ENCODE measurements at places on chromosomes 12 and 14.
A peak's percentile ranks its signal among the peaks of the same experiment; 100 is the strongest.

GRCh38 chr14:106347890-106348755, 821.7 kb downstream of the TMEM121 start:
- DNase-seq: no peak

DNA sequence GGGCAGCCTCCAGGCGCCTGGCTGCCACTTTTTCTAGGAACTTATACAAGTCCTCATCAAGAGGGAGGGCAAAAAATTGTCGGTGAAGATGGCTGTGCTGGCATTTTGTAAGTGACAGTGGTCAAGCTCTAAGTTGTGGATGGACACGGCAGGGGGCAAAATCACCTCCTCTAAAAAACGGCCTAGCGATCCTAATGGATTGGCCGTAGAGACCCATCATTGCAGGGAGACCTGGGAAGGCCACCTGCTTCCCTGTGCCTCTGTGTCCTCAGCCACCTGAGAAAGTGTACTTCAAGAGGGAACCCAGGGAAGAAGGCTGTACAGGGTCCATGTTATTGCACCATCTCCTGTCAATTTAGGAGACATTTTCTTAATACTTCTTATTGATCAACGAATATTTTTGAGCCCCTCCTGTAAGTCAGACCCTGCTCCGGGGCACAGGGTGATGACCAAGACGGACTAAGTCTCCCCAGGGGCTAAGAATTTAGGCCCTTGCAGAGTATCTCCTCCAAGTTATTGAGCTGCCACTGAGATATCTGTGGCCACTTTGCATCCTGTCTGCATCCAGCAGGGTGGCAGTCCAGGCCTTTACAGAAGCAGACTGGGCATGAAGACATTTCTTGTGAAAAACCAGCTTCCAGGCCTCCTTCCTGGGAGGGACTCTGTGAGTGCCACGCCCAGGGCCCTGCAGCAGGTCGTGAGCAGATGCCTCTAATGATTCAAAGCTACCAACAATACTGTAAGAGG, 40.5 kb downstream of the PSMA6 start:
- DNase-seq: peak; percentile 18

GRCh38 chr12:100145643-100146042, 3.0 kb upstream of the BLTP3B start:
- no peak for DNase-seq

- no peak for DNase-seq
These were observed 176.3 kb upstream of the ATP2B1 start for GRCh38 chr12:89884952-89885351.

- DNase-seq: no peak
These were observed 28.2 kb downstream of the CDK17 start for GRCh38 chr12:96371790-96372699.

GRCh38 chr12:75812271-75813018, 219.1 kb downstream of the PHLDA1 start:
- DNase-seq: no peak

- DNase-seq: no peak
These were observed 90.4 kb downstream of the SRGAP1 start for GRCh38 chr12:63934936-63935335.

- no peak for DNase-seq
These were observed 9.5 kb downstream of the VASH1 start for GRCh38 chr14:76770521-76771436.

DNA sequence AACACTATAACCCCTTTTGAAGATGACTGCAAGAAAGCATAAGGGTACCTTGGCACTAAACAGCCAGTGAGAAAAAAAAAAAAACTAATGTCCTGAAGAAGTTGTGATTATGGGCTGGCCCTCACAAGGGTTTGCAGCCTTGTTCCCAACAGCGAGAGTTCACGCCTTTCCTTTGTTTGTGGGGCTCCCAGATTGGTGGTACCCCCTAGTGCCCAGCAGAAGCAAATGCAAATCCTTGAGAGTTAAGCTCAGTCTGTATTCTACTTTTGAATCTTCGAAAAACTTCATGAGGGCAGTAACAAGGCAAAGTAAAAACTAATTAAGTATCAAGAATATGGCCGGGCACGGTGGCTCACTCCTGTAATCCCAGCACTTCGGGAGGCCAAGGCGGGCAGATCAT, 238.9 kb upstream of the LMO3 start:
- no peak for DNase-seq

GRCh38 chr14:102646615-102647014, 54.2 kb downstream of the RCOR1 start:
- DNase-seq: no peak

GRCh38 chr12:11959117-11959823, 111.5 kb upstream of the BCL2L14 start:
- DNase-seq: no peak

DNA sequence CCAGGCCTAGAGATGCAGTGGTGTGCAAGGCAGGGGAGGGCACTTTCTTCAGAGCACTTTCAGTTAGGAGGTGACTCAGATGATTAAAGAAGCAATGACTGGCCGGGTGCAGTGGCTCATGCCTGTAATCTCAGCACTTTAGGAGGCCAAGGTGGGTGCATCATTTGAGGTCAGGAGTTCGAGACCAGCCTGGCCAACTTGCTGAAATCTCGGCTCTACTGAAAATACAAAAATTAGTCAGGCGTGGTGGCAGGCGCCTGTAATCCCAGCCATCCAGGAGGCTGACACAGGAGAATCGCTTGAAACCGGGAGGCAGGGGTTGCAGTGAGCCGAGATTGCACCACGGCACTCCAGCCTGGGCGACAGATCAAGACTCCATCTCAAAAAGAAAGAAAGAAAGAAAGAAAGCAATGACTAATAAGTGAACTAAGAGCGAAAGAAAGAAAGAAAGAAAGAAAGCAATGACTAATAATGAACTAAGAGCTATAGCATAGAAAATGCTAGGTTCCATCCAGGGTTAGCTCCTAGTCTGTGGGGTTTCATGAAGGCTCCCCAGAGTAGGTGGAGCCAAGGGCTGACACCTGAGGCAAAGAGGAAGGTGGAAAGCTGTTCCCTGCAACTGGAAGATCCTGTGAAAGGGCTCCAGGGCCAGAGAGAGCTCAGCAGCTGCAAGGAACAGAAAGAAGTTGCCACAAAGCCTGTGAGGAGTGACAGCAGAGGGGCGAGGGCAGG, 334.5 kb downstream of the CACNA1C start:
- no peak for DNase-seq

- no peak for DNase-seq
These were observed 202.7 kb upstream of the GARIN6 start for GRCh38 chr12:99444859-99445316.

- no peak for DNase-seq
These were observed 8.5 kb downstream of the TEAD4 start for GRCh38 chr12:2967651-2968050.

GRCh38 chr14:20469890-20470602, 840 bp downstream of the PNP start:
- DNase-seq: peak; percentile 62

GRCh38 chr14:65962952-65963351, 523.2 kb upstream of the CCDC196 start:
- DNase-seq: no peak

GRCh38 chr12:92608151-92609091, 94.4 kb upstream of the PLEKHG7 start:
- DNase-seq: no peak

DNA sequence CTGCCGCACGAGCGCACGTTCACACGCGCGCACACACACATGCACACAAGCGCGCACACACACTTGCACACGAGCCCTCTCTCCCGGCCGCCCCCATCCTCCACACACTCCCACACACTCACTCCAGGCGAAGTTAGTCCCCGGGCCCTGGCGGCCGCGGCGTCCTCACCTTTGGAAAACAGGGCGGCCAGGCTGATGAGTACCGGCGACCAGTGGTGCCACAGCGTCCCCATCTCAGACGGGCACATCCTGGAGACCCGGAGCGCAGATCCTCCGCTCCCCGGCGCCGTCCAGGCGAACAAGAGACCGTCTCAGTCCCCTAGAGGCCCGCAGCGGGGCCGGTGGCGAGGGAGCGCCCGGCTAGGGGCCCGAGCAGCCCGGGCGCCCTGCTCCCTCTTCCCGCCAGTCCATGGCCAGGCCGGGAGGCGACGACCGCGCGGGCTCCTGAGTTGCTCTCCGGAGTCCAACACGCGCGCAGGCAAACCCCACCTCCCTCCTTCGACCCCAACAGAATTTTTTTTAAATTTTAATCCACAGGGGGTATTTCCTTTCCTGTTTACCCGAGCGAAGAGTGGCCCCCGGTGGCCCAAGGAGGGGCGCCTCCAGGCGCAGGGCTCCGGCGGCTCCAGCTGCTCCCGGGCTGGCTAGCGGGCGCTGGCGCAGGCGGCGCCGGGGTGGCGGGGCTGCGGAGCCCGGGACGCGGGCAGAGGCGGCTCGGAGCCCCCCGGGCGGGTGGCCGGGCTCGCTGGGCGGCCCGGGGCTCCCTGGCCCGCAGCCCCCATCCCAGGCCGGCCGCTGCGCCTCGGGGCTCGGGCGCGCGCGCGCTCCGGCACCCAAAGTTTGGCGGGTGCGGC, 506 bp downstream of the TMEM132D start:
- DNase-seq: no peak

GRCh38 chr12:116515684-116516083, 43.5 kb upstream of the MAP1LC3B2 start:
- DNase-seq: no peak

DNA sequence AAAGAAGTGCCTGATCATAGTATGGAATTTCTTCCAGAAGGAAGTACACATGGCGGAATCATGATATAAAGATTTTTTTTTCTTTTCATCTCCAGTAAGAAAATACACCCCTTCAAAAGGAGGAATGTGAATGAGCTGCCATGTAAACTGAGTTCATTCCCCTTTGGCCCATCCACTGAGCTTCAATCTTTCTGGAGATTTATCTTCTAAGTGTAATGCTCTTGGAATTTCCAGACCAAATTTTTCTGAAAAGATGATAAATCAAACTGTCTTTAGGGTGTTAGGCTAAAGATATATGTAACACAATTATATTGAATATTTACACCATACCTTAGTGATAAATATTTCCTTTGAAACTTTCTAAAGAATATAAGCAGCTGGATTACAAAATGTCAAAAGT, 5.2 kb downstream of the DCN start:
- no peak for DNase-seq

- no peak for DNase-seq
These were observed 79.4 kb upstream of the GZMB start for GRCh38 chr14:24713404-24713803.

- no peak for DNase-seq
These were observed 9.6 kb downstream of the RIOX1 start for GRCh38 chr14:73500360-73500759.

GRCh38 chr14:74426202-74426582, at the start of gene SYNDIG1L:
TSS of gene SYNDIG1L (minus strand) at chr14:74426210. CDS start at chr14:74409744, 16,466 bp downstream.
- DNase-seq: no peak

DNA sequence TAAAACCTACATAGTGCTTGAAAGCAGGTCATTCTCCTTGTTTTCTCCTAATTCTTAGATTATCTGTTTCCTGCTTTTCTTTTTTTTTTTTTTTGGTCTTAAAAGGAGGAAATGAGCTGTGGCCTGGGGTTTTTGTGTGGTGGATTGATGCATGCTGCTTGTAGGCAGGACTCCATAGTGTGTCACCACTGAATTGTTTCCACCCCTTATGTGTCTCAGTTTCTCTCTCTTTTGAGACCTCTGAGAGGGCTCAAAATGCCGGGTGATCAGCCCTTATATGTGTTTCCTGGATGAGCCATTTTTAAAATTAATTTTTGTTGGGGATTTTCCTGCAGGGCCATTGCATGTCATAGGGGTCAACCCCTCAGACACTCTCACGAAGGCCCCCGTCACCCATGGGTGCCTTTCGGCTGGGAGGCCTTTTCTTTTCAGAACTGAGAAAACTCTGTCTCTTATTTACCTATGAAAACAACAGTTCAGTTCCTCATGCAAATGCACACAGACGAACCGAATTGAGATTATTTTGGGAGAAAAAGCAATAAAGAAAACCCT, 32.0 kb upstream of the LRRK2 start:
- no peak for DNase-seq

GRCh38 chr14:99808515-99808914, 15.3 kb downstream of the EML1 start:
- no peak for DNase-seq

DNA sequence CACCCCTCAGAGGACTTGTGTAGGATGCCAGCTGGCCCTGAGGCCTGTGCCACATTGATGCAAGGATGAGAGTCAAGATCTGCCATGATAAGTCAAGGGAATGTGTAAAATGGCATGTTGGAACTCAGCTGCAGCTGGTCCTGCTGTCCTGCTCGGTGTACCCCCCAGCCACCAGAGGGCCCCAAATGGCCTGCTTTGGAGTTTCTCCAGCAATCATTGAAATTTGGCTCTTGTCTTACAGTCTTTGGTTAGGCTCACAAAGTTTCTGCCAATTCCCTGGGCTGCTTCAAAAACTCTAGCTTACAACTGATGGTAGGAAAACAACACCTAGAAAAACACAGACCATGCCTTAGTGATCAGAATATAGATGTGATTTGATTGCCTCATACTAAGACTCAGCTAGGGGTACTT, 76.8 kb downstream of the HSD17B6 start:
- no peak for DNase-seq

GRCh38 chr12:40223646-40224045, 1.2 kb upstream of the LRRK2 start:
- no peak for DNase-seq

DNA sequence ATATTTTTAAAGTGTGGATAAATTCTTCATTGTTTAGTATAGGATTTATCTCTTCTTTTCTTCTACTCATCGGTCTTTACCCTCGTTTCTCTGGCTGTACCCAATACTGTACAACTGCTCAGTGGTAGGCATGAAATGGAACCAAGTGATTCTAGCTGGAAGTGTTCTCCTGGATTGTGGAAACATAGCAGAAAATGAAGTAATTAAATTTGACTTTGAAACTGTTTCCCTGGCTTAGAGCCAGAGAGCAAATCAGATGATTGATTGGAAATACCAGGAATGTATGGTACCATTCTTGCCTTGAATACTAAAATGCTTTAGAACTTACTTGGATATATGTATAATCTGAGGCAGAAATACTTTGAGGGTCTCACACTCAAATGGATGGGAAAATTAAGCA, 292.3 kb downstream of the ERC1 start:
- DNase-seq: no peak

GRCh38 chr12:28601570-28602058, 411.4 kb downstream of the CCDC91 start:
- no peak for DNase-seq

GRCh38 chr14:100102156-100102785, 37.0 kb downstream of the EVL start:
- no peak for DNase-seq

GRCh38 chr12:11893998-11894397, 176.7 kb upstream of the BCL2L14 start:
- DNase-seq: no peak

- no peak for DNase-seq
These were observed 251.4 kb upstream of the ATXN7L3B start for GRCh38 chr12:74286254-74286653.

DNA sequence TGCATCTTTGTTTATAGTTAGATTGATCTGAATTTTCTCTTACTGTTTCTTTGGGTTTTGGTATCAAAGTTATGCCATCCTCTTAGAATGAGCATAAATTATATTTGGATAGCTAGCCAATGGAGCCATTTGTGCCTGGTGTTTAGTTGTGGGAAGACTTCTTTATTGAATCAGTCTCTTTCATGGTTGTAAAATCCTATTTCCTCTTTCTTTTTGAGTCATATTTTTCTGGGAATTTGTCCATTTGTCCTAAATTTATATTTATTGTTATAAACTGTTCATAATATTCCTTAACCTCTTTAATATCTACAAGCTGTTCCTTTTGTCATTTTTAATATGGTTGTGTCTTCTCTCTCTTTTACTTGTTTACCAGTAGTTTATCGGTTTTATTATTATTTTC, 462.5 kb downstream of the AEBP2 start:
- no peak for DNase-seq

- DNase-seq: peak; percentile 5
These were observed 74.7 kb downstream of the PRORP start for GRCh38 chr14:35197015-35197414.
